ENCODE measurements at places on chromosomes 5 and 9. TPM values are rescaled to one million over a fixed set of nuclear protein-coding genes. Genes with fewer than 3 reads are reported as not detected.
A peak's percentile ranks its signal among the peaks of the same experiment; 100 is the strongest.

DNA sequence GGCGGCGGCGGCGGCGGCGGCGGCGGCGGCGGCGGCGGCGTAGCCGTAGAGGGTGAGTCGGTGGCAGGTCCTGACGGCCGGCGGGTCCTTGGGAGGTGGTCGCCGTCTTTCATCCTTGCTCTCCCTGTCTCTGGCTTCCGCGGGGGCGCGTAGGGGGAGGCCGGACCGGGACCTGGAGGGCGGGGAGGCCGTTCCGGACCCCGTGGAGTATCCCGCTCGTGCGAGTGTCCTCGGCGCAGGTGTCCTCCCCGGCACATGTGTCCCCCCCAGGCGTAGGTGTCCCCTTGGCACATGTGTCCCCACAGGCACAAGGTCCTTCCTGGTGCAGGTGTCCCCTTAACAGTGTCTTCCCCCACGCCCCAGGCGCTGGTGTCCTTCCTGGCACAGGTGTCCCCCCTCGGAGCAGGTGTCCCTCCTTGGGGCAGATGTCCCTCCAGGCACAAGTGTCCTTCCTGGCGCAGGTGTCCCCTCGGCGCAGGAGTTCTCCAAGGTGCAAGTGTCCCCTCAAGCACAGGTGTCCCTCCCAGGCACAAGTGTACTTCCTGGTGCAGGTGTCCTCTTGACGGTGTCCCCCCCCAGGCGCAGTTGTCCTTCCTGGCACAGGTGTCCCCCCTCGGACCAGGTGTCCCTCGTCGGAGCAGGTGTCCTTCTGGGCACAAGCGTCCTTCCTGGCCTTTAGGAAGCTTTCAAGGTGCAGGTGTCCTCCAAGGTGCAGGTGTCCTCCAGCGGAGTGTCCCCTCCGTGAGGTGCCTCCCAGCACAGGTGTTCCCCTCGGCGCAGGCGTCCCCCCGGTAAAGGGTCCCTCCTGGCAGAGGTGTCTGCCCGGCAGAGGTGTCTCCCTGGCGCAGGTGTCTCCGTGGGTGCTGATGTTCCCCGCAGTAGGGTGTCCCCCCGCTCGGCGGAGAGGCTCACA lies 519 bp downstream of the EXOC3 start:
- peak; percentile 36 for DNase-seq
- no peaks in the 10 kb centered on the region for H3K27me3 ChIP-seq
- H3K36me3 ChIP-seq = peaks cover 19% of the 10 kb centered on the region
- peak overlapping the region; percentile 95 for H3K4me3 ChIP-seq
- H3K4me1 ChIP-seq = peaks cover 31% of the 10 kb centered on the region

DNA sequence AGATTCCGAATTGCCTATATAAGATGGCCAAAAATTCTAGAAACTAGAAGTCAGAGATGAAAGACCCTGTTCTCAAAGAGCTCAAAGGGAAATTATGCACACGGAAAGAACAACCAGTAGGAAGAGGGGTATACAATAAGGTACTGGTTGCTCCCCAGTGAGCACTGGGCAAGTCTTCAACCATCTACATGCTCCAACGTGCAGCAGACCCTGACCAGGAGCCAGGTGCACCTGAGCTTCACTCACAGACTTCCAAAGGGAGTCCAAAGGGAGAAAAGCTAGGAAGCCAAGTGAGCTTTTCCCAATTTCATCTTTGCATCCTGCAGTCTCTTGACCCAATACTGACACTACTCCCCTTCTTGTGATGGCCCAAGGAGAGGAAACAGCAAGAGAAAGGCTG lies 3.9 kb downstream of the REEP5 start:
- H3K4me3 ChIP-seq = no peak overlapping the region
- peaks cover 56% of the 10 kb centered on the region for H3K4me1 ChIP-seq
- DNase-seq = no peak
- H3K36me3 ChIP-seq = peaks cover 25% of the 10 kb centered on the region
- no peak overlapping the region for H3K27ac ChIP-seq

GRCh38 chr5:123882319-123882964 lies 370.5 kb downstream of the CSNK1G3 start:
- no peaks in the 10 kb centered on the region for H3K27me3 ChIP-seq
- H3K27ac ChIP-seq = no peak overlapping the region

GRCh38 chr9:129414377-129414992 lies 206.4 kb downstream of the C9orf50 start:
- DNase-seq = peak; percentile 42
- H3K27ac ChIP-seq = peak overlapping the region; percentile 91
- peak overlapping the region; percentile 82 for H3K4me3 ChIP-seq
- H3K4me1 ChIP-seq = peaks cover 14% of the 10 kb centered on the region

- no peak overlapping the region for H3K4me3 ChIP-seq
- no peak overlapping the region for H3K27ac ChIP-seq
- DNase-seq = no peak
- no peaks in the 10 kb centered on the region for H3K4me1 ChIP-seq
- H3K36me3 ChIP-seq = no peaks in the 10 kb centered on the region
These were observed 688.2 kb downstream of the CETN3 start for GRCh38 chr5:89721353-89721752.

DNA sequence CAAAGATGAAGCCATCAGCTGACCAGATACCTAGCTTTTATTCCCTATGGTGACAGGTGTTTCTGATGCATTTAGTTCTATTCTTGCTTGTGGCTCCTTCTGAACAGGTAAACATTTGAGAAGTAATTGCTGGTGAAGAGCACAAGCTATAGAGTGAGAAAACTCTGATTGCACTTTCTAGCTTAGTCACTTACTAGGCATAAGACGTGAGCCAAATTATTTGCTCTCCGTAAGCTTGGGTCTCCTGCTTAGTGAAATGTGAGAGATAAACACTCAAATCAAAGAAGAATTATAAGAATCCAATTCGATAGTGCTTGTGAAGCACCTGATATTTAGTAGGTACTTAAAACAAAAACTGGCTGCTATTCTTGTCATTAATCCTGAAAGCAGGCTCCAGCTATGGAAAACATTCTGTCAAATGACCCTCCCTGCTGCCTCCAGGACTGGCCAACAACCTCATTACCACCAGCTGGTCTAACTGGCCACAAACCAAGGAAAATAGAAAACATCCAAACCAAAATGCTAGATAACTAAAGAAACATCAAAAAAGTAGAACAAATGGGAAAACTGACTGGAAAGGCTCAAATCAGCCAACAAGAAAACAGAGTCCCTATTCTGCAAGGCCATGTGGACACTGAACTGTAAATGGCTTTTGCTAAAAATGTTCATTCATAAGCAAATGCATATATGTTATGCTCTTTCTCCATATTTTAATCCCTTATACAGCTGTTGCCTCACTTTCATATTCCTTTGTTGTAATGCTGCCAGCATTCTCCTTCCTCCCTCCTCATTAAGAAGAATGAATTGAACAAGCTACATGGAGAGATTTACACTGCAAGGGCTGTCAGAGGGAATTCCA lies 616.1 kb downstream of the DTWD2 start:
- DNase-seq = no peak
- no peaks in the 10 kb centered on the region for H3K27me3 ChIP-seq
- H3K36me3 ChIP-seq = no peaks in the 10 kb centered on the region
- H3K27ac ChIP-seq = no peak overlapping the region
- no peak overlapping the region for H3K4me3 ChIP-seq

DNA sequence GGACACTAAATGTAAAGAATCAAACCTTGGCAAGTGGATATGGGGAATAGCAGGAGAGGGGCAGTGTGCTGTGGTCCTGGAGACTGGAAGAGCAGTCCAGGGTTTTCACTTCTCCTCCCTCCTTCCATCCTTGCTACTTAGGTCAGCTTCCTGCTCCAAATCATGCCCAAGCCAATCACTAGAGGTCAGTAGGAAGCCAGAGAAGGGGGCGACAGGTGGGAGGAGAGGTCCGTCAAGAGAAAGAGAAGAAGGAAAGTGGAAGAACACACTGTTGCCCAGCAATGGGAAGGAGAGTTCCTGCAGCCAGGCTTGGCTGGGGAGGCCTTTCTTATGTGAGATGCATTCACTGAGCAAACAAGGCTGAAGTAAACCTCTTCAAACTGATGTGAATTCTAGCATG lies 289.6 kb downstream of the DTWD2 start:
- DNase-seq = no peak
- no peaks in the 10 kb centered on the region for H3K27me3 ChIP-seq
- no peaks in the 10 kb centered on the region for H3K4me1 ChIP-seq
- H3K36me3 ChIP-seq = no peaks in the 10 kb centered on the region

DNA sequence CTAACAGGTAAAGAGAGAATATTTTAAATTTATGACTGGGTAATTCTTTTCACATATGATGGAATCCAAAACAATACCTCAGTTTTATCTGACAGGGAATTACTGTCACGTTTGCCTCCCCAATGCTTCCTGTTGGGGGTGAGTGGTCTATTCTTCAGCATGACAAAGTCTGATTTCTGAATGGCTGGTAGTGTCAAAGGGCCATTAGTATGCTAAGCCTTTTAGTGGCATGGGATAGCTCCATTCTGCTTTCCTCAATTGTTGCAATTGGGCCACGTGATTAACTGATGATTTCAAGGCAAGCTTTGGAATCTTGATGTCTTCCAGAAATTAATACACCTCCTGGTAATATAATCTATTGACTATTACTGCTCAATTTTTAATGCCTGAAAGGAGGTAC lies 14.7 kb upstream of the NDUFS4 start:
- no peak for DNase-seq
- no peaks in the 10 kb centered on the region for H3K36me3 ChIP-seq
- no peaks in the 10 kb centered on the region for H3K4me1 ChIP-seq
- H3K27ac ChIP-seq = no peak overlapping the region

DNA sequence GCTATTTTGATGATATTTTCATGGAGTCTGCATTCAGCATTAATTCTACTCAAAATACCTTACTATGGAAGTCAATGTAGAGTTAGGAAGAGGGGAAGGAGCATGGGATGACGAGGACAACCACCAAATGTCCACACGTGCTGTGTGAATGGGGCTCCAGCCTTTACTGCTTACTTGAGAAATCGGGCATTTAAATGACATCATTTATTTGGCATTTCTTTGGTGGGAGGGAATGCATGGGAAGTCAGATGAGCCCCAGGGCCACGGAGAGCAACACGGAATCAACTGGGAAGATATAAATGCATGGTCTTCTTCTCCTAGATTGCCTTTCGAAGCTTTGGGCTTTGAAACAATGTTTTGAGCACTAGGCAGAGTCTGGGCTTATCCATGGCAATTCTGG lies 458.5 kb upstream of the KLF4 start:
- H3K27ac ChIP-seq = no peak overlapping the region
- no peaks in the 10 kb centered on the region for H3K36me3 ChIP-seq
- no peaks in the 10 kb centered on the region for H3K4me1 ChIP-seq
- no peaks in the 10 kb centered on the region for H3K27me3 ChIP-seq
- H3K4me3 ChIP-seq = no peak overlapping the region
- no peak for DNase-seq

DNA sequence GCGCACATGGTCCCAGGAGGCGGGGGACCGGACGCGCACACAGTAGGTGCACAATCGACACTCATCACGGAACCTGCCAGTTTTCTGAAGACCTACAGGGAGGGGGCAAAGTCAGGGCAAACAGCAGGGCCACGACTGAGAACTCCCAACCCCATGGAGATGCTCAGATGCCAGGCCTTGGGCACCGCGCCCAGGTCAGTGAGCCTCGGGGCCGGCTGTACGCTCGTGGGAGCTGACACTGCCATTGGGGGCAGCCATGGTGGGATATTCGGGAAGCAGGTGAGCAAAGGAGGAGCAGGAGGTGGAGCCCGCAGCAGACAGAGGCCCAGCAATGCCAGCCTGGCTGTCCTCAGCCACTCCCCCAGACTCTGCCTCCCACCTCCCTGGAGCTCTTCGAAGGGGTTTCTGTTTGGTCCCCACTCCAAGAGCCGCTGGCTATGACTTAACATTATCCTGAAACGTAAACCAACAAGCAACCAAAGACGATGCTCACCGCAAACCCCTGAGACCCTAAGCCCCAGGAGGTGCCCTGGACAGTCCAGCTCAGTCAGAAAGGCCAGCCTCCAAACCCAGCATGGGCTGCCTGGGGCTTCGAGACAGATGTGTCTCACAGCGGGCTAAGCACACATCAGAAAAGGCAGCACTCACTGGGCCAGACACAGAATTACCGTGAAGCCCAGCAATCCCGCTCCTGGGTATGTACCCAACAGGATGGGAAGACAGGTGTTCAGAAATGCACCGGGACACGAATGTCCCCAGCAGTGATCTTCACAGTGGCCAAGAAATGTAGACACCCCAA lies 78.4 kb downstream of the VAV2 start:
- no peak for DNase-seq
- H3K4me3 ChIP-seq = no peak overlapping the region
- H3K27me3 ChIP-seq = peaks cover 6% of the 10 kb centered on the region
- no peaks in the 10 kb centered on the region for H3K36me3 ChIP-seq

- DNase-seq = no peak
- H3K27me3 ChIP-seq = peaks cover 4% of the 10 kb centered on the region
- H3K4me3 ChIP-seq = no peak overlapping the region
- peaks cover 5% of the 10 kb centered on the region for H3K4me1 ChIP-seq
- no peaks in the 10 kb centered on the region for H3K36me3 ChIP-seq
- H3K27ac ChIP-seq = no peak overlapping the region
These were observed 58.3 kb upstream of the KLF4 start for GRCh38 chr9:107547772-107548297.

DNA sequence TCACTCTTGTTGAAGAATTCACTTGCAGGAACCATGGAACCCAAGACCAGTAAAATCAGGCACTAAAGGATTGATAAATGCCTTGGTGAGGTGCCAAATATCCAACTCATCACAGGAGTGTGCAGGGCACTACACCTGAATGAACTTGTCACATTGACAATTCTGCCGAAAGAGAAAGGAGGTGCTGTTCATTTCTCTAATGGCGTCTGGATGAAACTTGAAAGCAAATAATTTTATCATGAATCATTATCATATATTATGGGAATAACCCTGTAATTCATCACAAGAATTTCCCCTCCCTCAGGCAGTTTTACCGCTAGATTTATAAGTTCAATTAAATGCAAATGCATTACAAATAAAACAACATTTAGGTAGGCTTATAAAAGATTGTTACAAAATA lies 360.0 kb downstream of the GLIS3 start:
- H3K36me3 ChIP-seq = no peaks in the 10 kb centered on the region
- no peak for DNase-seq
- no peaks in the 10 kb centered on the region for H3K4me1 ChIP-seq
- H3K4me3 ChIP-seq = no peak overlapping the region

DNA sequence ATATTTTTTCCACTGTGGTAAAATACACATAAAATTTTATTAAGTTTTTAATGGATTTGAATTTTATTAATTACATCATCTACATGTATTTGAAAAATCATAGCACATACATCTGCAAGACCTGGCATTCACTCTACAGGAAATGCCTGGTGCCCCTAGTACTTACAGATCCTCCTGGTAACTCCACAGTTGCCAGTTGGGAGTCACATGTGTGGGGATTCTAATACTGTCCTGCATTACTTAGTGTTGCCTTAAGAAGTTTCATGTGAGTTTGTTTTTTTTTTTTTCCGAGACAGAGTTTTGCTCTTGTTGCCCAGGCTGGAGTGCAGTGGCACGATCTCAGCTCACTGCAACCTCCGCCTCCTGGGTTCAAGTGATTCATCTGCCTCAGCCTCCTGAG lies 18.1 kb downstream of the KDM3B start:
- H3K27ac ChIP-seq = no peak overlapping the region
- peaks cover 44% of the 10 kb centered on the region for H3K4me1 ChIP-seq
- DNase-seq = no peak
- no peak overlapping the region for H3K4me3 ChIP-seq
- peaks cover 6% of the 10 kb centered on the region for H3K36me3 ChIP-seq
- H3K27me3 ChIP-seq = no peaks in the 10 kb centered on the region

- peaks cover 16% of the 10 kb centered on the region for H3K36me3 ChIP-seq
- DNase-seq = no peak
- no peaks in the 10 kb centered on the region for H3K27me3 ChIP-seq
- H3K27ac ChIP-seq = no peak overlapping the region
These were observed 23.9 kb downstream of the NR3C1 start for GRCh38 chr5:143379606-143380005.

GRCh38 chr9:121896545-121896943 lies 196.6 kb downstream of the TTLL11 start:
- no peak overlapping the region for H3K4me3 ChIP-seq
- no peak overlapping the region for H3K27ac ChIP-seq
- peaks cover 1% of the 10 kb centered on the region for H3K36me3 ChIP-seq
- no peaks in the 10 kb centered on the region for H3K27me3 ChIP-seq

LHX2 gene
- total RNA-seq = not detected

SV2C gene
- not detected for total RNA-seq
